ENCODE measurements at places on chromosomes 7 and 10. TPM values are rescaled to one million over a fixed set of nuclear protein-coding genes. Genes with fewer than 3 reads are reported as not detected.

DNA sequence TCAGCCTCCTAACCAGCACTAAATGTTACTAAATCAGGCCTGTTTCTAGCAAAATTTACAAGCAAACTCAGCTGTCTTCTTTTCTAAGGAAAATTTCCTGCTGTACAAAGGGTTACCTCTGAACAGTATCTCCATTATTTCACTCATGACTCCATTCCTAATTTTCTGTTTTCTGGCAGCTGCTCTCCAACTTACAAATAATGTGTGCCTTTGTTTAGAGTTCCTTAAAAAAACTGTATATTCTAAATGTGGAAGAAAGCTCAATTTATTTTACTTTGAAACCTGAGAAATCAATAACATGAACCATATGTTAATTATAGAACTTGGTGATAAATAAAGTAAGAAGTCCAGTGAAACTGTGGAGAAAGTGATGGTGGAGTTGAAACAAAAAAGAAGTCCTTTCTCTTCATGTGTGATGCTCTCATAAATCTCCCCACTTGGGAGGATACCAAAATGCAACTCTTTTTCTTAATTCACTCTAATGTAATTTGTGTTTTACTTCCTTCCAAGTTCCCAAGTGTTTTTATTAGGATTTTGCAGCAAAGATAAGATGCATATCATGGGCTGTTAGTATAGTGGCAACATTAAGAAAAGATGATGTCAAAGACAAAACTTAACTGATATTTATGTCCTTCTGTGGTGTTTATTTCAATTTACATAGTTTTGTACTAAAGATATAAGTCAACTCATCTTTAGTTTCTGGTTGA lies 74.8 kb downstream of the CDK6 start:
- DNase-seq: no peak

GRCh38 chr10:16436758-16437539 lies at the start of gene PTER:
Gene PTER, plus strand, starts transcription at chr10:16437010. Its CDS starts 47,375 bp downstream, at chr10:16484385.
- DNase-seq: peak; percentile 97

- no peak for DNase-seq
Observed at GRCh38 chr7:98493030-98493778, 92.3 kb upstream of the BAIAP2L1 start.

GHRHR gene
- not detected for total RNA-seq

GRCh38 chr7:516216-516605 lies 3.4 kb downstream of the PDGFA start:
- no peak for DNase-seq

DNA sequence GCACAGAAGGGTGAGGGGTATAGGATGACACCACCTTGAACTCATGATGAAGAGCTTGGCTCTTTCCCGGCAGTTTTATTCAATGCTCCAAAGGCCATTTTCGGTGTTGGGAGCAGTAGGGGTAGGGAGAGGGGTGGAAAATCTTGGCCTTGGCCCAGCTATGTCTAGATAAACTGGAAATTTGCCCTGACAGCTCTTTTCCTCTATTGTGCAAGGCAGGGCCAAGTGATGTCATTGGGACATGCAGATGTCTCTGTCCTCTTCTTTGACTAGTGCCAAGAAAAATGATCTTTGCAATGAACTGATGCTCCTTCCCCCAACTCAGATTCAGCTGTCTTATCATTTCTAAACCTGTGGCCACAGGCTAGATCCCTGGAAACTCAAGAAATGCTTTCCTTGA lies 27.7 kb upstream of the PRKCQ start:
- no peak for DNase-seq

ZNF716 gene
- total RNA-seq: not detected

SEC61G gene
- 451 TPM for total RNA-seq

DNA sequence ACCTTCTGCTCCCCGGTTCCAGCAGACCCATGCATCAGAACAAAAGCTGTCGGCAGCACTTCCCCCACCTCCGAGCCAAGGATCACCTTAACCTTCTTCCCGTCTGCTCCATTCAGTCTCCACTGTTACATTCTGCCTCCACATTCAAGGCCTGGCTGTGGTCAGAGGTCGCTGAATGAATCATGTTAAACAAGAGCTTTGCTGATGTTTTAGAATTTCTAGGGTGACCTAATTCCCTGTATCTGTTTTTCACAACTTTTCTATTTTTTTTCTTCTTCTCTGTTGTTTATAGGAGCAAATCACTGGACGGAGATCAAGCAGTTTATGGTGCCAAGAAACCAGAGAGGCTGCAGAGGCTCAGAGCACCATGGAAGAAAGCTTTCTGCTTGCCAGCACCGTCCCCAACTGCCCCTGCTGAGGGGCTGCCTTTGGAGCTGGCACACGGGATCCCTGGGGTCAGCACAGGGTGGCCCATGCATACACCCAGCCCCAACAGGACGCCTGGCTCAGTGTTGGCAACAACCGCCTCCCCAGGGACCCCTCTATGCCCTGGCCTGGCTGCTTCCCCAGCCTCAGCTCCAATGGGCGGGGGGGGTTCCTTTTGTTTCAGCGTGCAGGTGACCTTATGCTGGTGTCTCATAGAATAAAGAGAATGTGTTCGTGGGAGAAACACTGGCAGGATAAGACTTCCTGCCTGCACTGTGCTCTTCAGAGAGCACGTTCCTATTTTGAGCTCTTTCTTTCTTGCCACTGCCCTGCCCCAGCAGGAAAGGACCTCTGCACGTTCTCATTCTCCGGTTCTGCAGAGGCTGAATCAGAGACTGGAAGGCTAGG lies 182.7 kb upstream of the LYZL2 start:
- DNase-seq: peak; percentile 89

AKR1C8 gene
- not detected for total RNA-seq

GRCh38 chr10:974038-974784 lies 14.0 kb upstream of the GTPBP4 start:
- no peak for DNase-seq

DNA sequence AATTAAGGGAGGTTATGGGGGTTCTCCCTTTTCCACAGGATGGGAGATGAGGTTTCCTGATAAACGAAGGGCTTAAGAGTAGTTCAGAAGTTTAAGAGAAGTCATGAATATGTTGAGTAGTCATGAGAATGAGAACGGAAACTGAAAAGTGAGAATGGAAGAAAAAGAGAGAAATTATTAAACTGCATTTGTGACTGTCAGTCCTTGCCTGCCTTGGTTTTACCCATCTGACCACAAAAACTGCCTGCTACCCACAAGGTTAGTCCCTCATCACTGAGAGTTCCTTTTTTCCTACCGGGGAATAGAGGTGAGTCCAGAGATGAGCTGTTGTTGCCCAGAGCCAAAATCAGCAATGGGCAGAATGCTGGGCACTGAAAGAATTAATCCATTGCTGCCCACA lies 174.1 kb upstream of the BET1 start:
- DNase-seq: no peak

DNA sequence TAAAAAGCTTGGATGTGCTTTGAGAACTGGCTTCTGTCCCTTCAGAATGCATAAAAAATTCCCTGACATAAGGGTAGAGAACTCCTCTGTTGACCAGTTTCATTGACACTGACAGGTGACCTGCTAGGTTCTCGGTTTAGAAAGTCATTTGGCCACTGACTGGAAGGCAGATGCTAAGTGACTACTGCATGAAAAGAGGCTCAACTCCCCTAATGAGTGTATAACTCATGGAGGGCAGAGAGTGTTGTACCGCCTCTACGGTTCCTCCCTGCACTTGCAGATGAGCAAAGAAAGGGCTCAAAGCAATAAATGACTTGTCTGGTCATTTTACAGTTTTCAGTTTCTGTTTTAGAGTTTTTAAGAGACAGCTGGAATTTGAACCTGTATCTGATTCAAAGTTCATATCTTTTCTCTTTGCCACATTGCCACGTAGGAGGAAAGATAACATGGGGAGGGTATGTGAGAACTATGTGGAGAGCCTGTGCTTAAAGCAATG lies 2.9 kb upstream of the FGL2 start:
- no peak for DNase-seq

DNA sequence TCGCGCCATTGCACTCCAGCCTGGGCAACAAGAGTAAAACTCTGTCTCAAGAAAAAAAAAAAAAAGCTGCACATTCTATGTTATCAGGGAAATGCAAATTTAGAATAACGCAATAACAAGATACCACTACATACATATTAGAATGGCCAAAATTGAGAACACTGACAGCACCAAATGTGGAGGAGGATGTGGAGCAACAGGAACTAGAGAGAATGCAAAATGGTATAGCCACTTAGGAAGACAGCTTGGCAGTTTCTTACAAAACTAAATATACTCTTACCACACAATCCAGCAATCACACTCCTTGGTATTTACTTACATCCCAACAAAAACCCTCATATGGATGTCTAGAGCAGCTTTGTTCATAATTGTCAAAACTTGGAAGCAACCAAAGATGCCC lies 76.8 kb downstream of the ALOX5 start:
- DNase-seq: no peak

DNA sequence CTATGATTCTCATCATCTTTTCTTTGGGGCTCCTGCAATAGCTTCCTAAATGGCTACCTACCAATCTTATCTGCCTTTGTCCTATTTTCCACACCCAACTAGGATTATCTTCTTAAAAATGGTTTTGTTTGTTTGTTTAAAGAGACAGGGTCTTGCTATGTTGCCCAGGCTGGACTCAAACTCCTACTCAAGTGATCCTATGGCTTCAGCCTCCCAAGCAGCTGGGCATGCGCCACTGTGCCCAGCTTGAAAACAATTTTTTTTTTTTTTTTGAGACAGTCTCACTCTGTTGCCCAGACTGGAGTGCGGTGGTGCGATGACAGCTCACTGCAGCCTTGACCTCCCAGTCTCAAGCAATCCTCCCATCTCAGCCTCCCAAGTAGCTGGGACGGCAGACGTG lies 14.9 kb downstream of the DNMBP start:
- DNase-seq: no peak

SPAM1 gene
- not detected for total RNA-seq

SYT15 gene
- total RNA-seq: 1.4 TPM

GRCh38 chr10:33333260-33334101 lies 986 bp downstream of the NRP1 start:
- DNase-seq: no peak

DNA sequence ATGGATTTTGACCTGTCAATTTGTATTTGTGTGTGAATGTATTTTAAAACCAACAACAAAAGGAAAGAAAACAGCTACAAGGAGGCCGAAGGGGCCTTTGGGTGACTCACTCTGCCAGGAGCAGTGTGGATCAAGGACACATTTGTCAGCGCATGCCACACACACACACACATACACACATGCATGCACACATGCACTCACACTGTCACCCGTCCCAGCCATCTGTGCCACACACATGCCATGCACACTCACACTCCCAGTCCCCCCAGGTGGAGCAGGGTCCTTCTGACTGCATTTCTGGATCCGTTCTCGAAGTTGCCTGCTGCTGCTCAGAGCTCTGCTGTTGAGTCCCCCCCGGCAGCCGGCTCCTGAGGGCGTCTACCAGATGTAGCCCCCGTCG lies 26.0 kb downstream of the SPOCK2 start:
- DNase-seq: no peak

AASS gene
- total RNA-seq: 40.0 TPM

DNA sequence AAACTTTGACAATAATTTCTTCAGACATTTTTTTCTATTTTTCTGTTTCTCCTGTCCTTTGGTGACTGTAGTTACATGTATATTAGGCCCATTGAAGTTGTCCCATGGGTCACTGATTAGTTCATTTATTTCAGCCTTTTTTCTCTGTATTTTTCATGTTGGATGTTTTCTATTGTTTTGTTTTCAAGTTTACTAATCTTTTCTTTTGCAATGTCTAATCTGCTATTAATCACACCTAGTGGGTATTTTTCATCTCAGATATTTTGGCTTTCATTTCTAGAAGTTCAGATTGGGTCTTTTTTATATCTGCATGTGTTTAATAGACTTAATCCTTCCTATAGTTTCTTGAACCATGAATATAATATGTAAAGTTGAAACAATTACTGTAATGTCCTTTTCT lies 84.7 kb downstream of the PALS2 start:
- no peak for DNase-seq

DNA sequence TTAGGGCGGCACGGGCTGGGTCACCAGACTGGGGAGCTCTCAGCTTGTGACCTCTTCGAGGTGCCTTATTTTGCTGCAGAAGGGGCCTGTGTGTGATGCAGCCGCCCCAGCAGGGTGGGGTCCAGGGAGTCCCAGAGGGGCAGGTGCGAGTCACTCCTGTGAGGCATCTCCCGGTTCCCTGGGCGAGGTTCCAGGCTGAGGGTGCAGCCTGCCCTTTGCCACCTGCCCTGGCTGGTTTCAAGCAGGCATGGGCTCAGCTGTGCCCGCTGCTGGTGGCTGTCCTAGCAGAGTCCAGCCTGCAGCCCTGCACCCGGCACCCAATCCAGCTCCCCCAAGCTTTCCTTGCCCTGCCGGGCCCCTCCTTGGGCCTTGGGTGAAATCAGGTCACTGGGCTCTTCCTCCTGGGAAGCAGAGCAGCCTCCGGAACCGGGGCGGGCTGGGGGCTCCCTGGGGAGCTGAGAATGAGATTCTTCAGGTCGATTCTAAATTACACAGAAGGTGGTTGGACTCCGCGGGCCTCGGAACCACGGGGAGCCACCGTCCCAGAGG lies 64.8 kb downstream of the PWWP2B start:
- DNase-seq: no peak

- no peak for DNase-seq
Observed at GRCh38 chr10:73581918-73582317, 9.2 kb downstream of the USP54 start.

FXYD4 gene
- not detected for total RNA-seq

PTN gene
- total RNA-seq: 40.0 TPM

DNA sequence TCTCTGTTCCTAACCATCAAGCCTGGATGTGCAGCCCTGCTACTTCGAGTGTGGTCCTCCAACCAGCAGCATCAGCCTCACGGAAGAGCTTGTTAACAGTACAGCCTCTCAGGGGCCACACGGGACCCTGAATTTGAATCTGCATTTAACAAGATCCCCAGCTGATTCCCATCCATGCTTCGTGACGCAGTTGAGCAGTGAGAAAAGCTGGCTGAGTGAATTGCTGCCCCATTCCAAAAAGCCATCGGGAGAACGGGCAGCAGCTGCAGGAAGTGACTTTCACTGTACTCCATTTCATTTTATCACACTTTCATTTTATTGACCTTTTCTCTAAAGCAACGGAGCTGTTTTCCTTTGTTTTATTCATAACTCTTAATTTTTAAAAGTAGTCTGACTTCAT lies 22.5 kb downstream of the FAM171A1 start:
- DNase-seq: no peak

- DNase-seq: no peak
Observed at GRCh38 chr10:44301781-44302355, 83.0 kb downstream of the CXCL12 start.

DNA sequence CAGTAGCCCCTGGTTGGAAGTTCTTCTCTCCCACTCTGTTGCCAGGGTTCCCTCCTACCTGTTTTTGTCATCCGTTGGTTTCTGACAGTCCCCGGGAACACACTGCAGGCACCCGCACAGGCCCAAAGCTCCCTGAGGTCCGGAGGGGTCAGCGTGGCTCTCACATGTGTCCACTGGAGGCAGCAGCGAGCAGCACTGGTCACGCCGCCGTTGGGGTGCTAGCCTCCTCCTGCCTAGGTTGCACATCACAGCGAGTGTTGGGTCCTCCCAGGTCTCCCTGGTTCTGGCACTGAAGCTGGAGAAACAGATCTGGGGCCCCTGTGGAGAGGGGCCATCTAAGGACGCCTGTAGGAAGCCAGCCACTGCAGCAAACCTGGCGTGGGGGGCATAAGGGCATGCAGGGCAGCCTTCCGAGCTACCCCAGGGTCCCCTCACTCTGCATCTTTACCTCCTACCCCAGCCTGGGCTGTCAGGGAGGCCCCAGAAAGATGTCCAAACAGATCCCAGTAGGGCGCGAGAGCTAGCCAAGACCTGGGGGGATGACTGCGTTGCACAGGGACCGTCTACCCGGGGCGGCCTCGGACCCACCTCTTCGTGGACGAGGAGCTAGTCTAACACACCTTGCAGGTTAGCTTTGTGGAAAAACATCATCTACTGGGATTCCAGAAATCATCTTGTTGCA lies 28.9 kb downstream of the LRRC27 start:
- peak; percentile 64 for DNase-seq

GRCh38 chr10:72687035-72687434 lies 4.9 kb upstream of the MCU start:
- DNase-seq: no peak

All from sigmoid colon (tissue), 7 donors.